ENCODE measurements at places on chromosomes 3 and 15.

- DNase-seq: peak; percentile 83
Observed at GRCh38 chr3:155805802-155806618, at the start of gene C3orf33. Gene C3orf33, minus strand, starts transcription at chr3:155806278. Its CDS starts 26 bp downstream, at chr3:155806252.

DNA sequence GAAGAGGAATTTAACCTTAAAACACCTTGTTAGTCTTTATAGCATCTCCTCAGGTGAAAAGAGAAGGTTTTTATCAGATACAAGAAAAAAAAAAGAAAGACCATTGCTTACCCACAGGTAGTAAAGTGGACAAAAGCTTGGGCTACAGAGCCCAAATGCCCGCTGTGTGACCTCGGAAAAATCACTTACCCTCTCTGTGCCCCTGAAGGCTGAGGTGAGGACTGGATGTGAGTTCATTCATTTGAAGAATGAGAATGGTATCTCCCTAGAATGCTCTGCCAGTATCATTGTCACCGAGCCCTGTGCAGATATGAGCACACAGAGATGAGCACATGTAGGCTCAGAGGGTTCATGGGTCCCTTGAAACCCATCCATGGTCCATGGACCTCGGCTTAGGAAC lies 17.6 kb upstream of the FAM240A start:
- DNase-seq: no peak

- no peak for DNase-seq
Observed at GRCh38 chr3:160091441-160091840, 102.8 kb downstream of the IL12A start.

DNA sequence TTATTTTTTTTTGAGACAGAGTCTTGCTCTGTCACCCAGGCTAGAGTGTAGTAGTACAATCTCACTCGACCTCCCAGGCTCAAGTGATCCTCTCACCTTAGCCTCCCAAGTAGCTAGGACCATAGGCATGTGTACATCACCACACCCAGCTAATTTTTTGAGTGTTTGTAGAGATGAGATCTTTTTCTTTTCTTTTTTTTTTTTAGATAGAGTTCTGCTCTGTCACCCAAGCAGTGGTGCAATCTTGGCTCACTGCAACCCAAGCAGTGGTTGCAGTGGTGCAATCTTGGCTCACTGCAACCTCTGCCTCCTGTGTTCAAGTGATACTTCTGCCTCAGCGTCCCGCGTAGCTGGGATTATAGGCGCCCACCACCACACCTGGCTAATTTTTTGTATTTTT lies 5.2 kb downstream of the CEP97 start:
- no peak for DNase-seq

DNA sequence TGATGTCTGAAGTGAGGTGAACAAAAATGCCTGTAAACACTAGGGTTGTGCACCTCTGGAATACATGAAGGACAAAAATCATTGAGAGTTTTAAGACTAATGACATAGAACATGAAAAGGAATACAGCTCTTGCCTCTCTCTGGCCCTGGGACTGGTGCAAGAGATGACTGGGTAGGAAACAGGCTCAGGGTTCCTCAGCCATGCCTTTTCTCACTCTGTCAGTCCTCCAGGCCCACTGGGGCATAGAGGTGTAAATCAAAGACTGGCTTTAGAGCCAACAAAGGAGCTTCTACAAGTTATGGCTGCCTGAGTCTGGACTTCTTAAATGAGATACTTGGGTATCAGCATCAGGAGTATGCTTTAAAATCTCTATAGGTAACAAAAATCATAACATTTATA lies 554.7 kb upstream of the KCNMB2 start:
- no peak for DNase-seq

- no peak for DNase-seq
Observed at GRCh38 chr3:181844211-181844610, 132.5 kb downstream of the SOX2 start.

DNA sequence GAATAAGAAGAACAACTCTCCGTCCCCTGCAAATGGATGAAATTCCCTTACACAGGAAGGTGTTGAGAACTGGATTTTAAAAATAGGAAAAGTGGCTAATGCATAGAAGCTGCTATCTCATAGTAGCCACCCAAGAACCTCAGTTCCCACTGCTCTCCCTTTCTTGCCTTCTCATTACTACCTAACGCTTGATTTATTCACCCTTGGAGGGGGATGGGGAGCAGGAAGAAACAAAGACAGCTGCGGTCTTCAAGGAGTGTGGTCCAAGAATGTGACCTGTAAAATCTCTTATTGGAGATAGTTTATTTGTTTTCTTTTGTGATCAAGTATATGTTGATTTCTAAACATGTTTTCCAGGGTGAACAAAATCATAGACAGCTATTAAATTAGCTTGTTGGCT lies 274.1 kb upstream of the CTNNB1 start:
- no peak for DNase-seq

- DNase-seq: no peak
Observed at GRCh38 chr15:36914466-36914865, 185.9 kb downstream of the MEIS2 start.

DNA sequence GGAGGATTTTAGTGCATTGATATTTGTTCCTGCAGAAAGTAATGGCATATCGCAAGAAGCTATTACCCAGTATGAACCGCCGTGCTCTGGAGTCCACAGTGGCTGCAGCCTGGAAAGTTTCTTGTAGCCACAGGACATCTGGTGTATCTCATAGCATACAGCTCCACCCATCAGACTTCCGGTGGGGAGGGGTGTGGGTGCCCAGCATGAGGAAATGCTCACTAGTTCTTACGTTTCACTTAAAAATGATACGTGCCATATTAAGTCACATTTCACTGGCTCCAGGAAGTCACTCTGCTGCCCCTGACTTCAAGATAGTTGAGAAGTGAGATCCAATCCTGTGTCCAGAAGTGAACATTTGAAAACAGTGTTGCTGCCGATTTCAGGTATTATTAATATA lies 990.4 kb downstream of the GBE1 start:
- no peak for DNase-seq

DNA sequence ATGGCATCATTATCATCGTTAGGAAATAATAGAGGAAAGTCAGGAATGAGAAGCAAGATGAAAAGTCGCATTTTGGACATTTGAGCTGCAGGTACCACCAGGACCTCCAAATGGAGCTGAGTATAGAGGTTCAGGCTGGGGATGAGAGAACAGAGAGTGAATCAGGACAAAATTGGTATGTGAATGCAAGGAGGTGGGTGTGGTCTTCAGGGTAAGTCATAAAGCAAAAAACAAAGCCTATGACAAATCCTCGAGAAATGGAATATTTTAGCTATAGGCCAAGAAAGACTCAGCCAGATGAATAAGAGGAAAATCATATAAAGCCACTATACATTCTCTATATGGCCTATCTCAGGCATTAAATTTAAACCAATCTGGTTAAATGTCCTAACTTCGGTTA lies 841.3 kb downstream of the ROBO1 start:
- no peak for DNase-seq

GRCh38 chr3:124730129-124730940 lies at the start of gene UMPS:
Gene UMPS, plus strand, starts transcription at chr3:124730452. Its CDS starts 20 bp downstream, at chr3:124730472.
- DNase-seq: peak; percentile 90

DNA sequence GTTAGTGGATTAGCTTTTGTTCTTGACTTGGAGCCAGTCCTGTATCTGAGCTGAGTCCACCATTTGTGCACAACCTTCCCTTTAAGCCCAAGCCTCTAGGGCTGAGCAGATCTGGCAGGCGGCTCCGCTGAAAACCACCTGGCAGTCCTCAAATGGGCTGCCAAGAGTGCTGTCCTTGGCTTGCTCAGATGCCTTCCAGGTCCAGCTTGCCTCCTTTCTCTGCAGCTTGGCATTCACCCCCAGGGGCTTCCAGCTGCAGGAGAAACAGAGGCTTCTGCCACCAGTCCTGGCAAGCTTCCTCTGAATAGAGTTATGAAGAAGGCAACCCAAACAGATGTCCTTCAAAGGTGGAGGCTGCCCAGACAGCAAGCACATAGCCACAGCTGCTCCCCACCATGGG lies 96.7 kb downstream of the LRTM1 start:
- DNase-seq: peak; percentile 66

All from cerebellum (tissue), 4 donors.